Stimulated activated CD4-positive, alpha-beta T cell treated with anti-CD3 and anti-CD28 coated beads, Interleukin-12 subunit alpha, Interleukin-12 subunit beta, amount 100 ng/mL, for 48 hours (primary cell): ENCODE measurements at places on chromosomes 13 and 19.

DNA sequence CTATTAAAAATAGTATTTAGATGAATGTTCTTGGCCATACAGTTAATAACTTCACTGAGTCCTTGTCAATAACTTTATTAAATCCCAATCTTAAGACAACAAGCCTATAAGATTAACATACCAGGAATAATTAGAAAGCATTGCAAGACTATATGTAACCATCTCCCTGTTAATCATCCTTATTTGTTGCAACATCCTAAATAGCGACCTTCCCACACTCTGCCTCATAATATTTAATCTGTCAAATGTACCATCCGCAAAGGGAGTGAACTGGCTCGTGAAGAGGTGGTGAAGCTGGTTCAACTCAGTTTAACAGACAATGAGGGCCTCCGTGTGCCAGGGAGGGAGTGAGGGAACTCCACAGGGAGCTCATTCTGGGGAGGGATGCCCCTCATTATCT is 33.9 kb downstream of the KL start:
- no peak for DNase-seq

- DNase-seq, result no peak
Measured at GRCh38 chr13:94263038-94263437, 216.4 kb downstream of the DCT start.

DNA sequence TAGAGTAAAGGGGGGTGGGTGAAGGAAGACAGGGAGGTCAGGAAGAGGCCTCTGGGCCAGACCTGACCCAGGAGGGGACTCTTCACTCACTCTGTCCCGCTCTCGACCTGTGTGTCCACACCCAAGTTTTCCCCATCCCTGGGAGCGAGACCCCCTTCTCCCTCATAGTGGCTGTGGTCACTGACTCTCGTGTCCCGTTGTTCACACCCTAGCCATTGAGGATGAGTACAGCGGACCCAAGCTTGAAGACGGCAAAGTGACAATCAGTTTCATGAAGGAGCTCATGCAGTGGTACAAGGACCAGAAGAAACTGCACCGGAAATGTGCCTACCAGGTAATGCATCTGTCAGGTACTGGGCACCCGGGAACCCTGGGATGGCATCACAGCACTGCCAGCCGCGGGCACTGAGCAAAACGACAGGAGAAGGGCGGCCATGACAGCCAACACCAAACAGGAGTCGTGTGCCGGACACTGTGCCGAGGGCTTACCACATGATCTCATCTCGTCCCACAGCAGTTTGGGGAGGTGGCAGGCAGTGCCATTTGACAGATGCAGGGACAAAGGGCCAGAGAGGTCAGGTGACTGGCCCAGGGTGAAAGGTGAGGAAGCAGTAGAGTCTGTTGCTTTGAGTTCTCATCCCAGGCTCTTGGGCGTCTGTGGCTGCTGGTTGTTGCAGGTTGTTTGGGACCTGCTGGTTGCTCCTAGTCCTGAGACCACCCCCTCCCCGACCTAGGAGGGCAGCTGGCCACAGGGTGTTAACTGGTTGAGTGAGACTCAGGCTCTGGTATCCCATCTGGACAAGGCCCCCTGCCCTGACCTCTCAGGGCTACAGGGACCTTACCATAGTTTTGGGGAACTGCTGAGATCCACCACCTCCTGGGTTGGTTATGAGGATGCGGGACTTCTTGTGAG is 29.6 kb downstream of the PPP5C start:
- DNase-seq, result no peak

- no peak for DNase-seq
Measured at GRCh38 chr19:53985863-53986262, 5.6 kb upstream of the CACNG6 start.

DNA sequence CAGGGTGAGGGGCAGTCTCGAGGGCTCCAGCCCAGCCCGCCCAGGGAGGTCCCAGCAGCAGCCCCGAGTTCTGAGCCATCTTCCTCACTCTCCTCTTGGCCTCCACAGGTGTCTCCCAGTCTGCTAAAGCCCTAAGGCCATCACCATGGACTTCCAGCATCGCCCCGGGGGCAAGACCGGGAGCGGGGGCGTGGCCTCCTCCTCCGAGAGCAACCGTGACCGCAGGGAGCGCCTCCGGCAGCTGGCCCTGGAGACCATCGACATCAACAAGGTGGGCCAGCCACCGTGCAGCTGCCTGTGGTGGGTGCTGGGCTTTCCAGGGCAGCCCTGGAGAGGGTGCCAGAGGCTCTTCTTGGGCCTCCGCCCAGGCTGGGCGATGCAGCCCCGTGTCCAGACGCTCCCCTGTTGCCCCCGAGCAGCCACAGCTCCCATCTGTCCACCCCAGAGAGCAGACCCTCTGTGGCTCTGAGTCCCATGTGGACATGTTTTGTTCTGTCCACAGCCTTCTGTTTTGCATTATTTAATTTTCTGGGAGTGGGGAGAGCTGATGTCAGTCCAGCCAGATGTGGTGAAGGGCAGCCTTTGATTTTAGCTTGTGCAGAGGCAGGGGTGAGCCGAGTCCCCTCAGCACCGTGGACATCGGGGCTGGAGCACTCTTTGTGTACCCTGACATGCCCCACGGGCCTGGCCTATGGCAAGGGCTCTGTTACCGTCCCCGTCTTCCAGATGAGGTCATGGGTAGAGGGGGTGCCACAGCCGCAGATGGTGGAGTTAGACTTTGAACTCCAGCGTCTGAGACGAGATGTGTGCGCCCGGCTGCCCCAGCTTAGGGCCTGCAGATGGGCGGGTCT is 5.6 kb upstream of the AMH start:
- DNase-seq, result no peak

DNA sequence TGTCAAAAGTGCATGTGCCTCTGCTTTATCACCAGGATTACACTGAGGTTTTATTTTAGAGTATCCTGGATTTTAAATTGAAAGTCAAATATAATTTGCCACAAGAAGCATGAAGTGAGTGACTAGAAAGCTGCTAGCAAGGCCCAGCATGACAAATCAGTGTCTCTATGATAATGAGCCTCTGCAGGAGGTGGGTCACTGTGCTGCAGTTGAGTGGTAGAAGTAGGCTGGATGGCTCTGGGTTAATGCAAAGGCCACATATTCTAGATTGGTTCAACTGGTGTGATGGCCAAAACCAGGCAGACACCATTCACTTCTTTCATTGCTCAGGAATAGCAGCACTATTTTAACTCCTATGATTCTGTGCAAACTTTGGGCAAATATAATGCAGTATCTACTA is 491.5 kb downstream of the OLFM4 start:
- DNase-seq, result no peak

DNA sequence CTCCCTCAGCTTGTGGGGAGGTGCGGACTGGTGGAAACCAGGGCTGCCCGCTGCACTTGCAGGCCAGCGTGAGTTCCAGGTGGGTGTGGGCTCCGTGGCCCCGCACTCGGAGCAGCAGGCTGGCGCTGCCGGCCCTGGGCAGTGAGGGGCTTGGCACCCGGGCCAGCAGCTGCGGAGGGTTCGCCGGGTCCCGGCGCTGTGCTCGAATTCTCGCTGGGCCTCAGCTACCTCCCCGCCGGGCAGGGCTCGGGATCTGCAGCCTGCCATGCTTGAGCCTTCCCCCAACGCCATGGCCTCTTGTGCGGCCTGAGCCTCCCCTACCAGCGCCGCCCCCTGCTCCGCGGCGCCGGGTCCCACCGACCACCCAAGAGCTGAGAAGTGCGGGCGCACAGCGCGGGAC is 71.6 kb upstream of the ADGRL1 start:
- DNase-seq, result no peak

DNA sequence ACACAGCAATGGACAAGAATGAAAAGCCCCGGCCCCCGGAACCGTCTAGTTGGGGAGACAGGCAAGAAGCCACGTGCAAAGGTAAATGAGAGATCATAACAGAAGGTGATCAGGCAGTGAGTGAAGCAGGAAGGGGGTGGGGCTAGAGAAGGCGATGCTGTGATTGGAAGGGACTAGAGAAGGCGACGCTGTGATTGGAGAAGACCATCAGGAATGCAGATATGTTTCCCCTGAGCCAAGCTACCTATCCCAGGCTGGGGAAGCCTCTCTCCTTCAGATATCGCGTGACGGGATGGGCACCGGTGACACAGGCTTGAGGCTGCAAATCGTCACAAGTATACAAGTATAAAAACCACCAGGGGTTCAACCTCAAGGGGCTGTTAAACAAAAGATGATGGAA is 21.8 kb downstream of the DCAF15 start:
- DNase-seq, result peak; percentile 27

DNA sequence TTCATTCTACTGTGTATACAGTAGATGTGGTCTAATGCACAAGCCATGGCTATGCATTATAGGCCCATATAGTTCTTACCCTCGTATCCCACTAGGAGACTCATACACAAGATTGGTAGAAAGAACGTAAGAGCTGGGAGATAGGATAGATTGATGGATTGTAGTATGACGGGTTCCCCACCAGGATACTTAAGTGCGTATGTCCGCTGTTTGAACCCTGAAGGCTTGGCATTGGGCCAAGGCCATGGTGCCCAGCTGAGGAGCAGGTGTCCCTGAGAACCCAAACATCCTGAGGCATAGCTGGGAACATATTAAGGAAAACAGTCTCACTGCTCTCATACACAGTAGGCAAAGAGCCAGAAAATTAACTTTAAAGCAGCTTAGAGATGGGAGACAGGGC is 617.5 kb upstream of the KLF12 start:
- DNase-seq, result no peak

DNA sequence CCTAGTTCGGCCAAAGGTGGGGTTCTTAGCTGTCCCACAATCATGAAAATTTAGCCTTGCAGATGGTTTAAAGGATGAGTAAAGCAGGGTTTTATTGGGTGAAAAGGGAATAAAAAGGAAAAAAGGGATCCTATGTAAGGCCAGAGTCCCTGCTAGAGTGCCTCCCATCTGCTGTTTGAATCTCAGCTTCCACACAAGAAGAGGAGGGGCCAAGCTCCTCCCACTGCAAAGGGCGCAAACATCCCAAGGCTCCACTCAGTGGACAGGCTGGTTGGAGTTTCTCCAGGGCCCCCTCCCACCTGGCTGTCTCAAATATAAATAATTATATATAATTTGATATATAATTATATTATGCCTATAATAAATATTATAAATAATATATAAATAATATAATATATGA is 1272.1 kb upstream of the PCDH20 start:
- no peak for DNase-seq

- DNase-seq, result no peak
Measured at GRCh38 chr13:98521461-98522247, 55.3 kb downstream of the STK24 start.

GRCh38 chr19:19214892-19215291 is 3.1 kb downstream of the NCAN start:
- DNase-seq, result no peak

DNA sequence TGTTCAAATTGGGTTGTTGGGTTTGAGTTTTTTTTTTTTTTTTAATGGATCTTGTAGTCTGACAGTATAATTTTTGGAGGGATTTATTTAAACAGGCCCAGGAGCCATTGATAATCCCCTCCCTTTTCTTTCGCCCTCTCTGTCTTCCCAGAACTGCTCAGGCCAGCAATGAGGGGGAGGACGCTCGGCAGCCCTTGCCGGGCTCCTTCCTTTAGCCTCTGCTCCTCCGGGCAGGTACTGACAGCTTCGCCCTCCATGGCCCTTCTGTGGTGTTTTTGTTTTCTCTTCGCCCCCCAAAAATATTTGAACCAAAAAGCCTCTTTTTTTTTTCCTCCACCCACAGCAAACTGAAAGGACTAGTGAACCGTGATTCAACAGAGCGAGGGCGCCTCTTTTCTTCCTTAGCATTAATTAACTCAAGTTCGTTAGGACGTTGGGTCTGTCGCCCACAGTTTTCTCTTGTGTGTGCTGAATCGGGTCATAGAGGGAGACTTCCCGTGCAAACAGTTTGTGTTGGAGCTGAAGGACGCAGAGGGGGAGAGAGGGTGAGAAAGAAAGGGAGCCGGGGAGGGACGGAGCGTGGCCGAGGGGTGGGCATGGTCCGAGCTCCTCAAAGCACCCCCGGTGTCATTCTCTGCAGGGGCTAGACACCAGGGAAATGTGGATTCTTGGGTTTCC is 21.5 kb downstream of the NFIX start:
- DNase-seq, result no peak
